ENCODE measurements at places on chromosomes 7 and 10.

GRCh38 chr10:132211246-132211645 lies 24.5 kb downstream of the DPYSL4 start:
- DNase-seq: no peak

DNA sequence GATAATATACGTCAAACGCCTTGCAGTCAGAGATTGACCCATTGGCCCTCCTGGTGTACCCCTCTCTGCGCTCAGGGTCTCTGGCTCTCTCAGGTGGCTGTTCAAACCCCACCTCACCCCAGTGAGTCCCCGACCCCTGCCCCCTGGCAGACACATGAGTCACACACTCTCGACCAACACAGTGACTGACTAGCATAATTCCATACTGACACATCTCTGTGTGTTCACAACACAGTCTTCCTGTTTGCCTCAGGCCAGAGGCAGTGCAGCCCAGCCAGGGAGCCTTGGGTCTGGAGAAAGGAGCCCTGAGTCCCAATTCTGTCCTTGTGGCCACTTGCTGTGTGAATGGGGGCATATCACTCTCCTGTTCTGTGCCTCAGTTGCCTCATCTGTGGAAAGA lies 40.1 kb downstream of the PALD1 start:
- DNase-seq: no peak

DNA sequence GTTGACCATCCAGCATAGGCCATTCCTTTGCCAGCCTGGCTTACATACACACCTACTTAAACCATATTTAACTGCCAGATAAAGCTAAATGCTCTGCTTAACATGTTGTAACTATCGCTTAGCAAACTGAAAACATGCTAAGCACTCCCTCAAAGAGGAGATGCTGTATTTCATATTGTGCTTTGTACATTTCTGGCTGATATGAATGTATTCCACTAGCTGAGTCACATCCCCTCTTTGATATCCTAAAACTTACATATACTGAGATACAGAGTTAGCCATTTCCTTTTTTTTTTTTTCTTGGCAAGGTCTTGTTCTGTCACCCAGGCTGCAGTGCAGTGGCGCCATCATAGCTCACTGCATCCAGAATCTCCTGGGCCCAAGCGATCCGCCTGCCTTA lies 99.4 kb downstream of the TPST1 start:
- DNase-seq: no peak

DNA sequence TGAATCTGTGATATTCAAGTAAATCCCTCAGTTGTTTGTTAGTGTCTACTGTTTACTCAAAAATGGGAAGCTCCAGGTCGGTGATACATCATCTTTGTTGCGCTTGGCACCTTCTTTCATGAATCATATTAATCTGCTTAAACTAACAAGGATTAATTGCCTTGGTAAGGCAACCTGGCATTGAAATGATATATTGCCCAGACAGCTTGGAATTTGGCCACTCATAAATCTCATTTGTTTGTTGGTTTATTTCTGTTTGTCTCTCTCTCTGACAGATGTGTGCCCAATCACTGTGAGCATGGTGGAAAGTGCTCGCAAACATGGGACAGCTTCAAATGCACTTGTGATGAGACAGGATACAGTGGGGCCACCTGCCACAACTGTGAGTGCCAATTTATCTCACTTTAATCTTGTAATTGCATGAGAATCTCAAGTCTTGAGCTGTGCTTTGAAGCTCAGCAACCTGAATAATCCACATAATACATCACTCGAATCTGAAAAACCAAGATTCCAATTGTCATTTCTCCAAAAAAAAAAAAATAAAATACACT lies 1104.8 kb upstream of the C7orf33 start:
- DNase-seq: no peak

- DNase-seq: no peak
Observed at GRCh38 chr10:33115738-33116719, 158.0 kb upstream of the ITGB1 start.

- DNase-seq: no peak
Observed at GRCh38 chr10:34473174-34474008, 341.7 kb downstream of the PARD3 start.

GRCh38 chr10:70323138-70323696 lies 39.4 kb upstream of the NPFFR1 start:
- no peak for DNase-seq

- no peak for DNase-seq
Observed at GRCh38 chr10:2335626-2336025, 598.3 kb upstream of the ADARB2 start.

- DNase-seq: no peak
Observed at GRCh38 chr7:55517191-55517633, 55.1 kb downstream of the VOPP1 start.

GRCh38 chr10:48526011-48526821 lies 78.7 kb downstream of the ARHGAP22 start:
- no peak for DNase-seq

DNA sequence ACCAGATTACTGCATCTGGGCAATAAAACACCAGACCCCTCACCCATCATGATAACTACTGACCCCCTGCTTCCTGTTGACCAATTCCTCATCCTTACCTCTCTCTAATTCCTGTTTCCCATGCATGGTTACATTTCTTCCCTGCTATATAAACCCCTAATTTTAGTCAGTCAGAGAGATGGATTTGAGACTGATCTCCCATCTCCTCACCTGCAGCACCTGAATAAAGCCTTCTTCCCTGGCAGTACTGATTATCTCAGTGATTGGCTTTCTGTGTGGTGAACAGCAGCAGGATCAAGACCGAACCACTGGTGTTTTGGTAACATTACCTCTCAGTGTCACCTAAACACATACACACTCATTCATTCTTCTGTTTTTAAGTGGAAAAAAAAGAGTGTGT lies 41.2 kb upstream of the SVIL start:
- DNase-seq: no peak

DNA sequence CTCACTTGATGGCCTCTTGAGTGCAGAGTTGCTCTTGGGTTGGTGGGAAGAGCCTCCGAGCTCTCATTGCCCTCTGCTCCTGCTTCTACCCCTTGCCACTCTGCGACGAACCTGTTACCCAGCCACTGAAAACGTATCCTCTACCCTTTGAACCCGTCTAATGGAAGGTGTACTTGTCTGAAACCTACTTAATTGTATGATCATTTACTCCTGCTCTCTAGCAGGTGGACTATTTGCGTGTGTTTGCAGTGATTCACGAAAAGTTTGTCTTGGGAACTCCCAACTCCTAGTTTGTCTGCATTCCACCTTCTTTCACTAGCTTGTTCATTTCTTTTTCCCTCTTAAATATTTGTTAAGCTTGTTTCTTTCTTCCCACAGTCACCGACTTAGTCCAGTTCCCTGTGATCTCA lies 503 bp downstream of the CROT start:
- DNase-seq: no peak

GRCh38 chr10:60978287-60979115 lies 34.5 kb upstream of the RHOBTB1 start:
- DNase-seq: no peak

- DNase-seq: no peak
Observed at GRCh38 chr10:133069033-133069525, 18.6 kb upstream of the ADGRA1 start.

DNA sequence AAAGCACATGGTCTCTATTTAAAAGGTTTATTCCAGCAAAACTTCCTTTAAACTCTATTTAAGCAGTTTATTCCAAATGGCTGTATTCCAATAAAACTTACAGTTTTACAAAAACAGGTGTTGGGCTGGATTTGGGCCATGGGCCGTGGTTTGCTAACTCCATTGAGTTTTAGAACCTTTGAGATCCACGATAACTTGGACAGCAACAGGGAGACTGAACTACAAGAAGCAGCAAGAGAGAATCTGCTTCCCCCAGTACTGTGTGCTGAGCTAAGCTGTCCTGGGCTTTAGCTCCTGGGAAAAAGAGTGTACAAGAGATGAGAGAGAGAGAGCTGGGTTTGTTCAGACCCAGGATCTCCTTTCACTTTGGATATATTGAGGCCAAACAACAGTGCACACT lies 204.0 kb upstream of the CELF2 start:
- DNase-seq: no peak

GRCh38 chr10:77139252-77140160 lies 498.1 kb downstream of the KCNMA1 start:
- DNase-seq: no peak

GRCh38 chr7:26449175-26450165 lies 157.8 kb downstream of the SNX10 start:
- DNase-seq: no peak

DNA sequence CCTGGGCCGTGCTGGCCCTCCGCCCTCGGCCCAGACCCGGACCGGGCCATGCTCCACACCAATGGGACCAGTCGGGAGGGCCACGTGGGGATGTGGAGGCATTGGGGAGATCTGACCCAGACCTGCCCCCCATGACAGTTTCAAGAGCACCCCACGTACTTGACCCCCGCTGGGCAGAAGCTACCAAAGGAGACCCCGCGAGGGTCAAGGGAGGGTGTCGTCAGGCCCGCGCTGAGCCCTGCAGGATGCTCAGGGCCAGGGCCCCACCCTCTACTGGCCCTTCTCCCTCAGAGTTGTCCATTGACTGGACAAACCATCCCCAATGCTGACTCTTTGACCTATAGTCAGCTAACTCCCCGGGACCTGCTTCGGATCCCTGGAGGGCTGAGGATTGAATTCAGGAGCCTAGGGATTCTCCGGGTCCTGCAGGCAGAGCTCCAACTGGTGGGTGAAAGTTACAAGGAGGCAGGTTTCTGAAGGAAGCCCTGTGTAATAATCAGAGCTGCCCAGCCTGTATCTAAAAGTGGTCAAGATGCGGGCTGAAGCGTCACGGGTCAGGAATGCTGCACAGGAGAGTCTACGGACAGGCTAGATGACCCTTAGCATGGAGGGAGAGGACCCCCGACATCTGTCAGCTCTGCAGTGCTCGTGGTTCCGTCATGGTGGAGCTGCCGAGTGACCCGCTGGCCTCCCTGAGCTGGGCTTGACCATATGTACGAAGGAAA lies 498 bp upstream of the CALHM2 start:
- no peak for DNase-seq

DNA sequence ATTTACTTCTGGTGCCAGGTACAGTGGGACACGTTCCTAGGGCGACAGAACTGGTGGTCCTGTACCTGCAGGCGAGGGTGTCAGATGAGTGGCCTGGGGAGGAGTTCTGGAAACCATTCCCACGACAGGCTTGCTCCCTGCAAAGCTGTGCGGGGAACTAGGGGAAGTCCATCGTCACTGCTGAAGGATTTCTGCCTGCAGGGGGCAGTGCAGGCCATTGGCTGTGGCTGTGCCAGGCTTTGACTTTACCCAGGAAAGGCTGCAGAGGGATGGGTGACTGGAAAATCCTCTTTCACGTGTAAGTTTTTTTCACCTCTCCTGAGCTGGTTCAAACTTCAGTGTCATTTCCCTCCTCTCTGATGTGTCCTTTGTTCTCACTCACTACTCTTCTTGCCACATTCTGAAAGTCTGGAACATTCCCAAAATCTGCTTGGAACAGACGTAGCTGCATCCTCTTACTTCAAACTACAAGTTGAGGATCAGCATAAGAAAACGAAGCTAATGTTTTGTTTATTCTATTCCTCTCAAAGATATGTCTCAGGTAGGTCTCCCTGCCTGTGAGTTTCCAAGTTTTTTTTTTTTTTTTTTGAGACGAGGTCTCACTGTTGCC lies 126.5 kb downstream of the SH2D4B start:
- no peak for DNase-seq

DNA sequence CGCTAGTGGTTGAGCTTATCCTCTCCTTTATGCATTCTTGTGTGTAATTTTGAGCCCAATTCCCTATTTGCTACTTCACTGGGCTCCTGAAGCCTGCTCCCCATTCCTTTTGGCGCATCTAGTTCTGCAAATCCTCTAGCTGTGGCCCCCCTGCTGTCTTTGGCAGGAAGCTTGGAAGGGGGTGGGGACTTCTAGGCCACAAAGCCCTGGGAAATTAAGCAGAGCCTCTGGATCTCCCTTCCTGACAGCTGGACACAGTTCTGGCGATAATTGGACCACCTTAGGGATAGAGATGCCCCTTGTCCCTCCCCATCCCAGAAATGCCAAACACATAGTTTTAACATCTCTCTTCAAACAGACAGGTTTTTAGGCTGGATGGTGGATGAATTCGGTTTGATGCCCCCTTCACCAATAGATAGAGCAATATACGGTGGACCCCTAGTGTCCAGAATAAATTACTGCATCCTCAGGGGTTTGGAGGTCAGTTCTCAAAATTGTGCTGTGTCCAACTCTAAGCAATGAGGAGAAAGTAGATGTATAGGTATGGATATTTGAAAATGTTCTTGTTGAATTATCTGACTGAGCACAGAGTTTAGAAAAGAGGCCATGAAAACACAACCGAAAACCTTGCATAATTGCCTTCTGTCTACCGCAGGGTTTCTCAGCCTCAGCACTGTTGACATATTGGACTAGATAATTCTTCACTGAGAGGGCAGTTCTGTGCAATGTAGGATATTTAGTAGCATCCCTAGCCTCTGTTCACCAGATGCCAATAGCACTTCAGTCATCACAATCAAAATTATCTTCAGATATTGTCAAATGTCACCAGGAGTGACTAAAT lies 75.5 kb downstream of the PAPSS2 start:
- no peak for DNase-seq

All from stimulated activated CD8-positive, alpha-beta memory T cell treated with anti-CD3 and anti-CD28 coated beads, Interleukin-4, amount 100 ng/mL, for 1 hour (primary cell).